ENCODE measurements at places on chromosomes 11 and 22.

DNA sequence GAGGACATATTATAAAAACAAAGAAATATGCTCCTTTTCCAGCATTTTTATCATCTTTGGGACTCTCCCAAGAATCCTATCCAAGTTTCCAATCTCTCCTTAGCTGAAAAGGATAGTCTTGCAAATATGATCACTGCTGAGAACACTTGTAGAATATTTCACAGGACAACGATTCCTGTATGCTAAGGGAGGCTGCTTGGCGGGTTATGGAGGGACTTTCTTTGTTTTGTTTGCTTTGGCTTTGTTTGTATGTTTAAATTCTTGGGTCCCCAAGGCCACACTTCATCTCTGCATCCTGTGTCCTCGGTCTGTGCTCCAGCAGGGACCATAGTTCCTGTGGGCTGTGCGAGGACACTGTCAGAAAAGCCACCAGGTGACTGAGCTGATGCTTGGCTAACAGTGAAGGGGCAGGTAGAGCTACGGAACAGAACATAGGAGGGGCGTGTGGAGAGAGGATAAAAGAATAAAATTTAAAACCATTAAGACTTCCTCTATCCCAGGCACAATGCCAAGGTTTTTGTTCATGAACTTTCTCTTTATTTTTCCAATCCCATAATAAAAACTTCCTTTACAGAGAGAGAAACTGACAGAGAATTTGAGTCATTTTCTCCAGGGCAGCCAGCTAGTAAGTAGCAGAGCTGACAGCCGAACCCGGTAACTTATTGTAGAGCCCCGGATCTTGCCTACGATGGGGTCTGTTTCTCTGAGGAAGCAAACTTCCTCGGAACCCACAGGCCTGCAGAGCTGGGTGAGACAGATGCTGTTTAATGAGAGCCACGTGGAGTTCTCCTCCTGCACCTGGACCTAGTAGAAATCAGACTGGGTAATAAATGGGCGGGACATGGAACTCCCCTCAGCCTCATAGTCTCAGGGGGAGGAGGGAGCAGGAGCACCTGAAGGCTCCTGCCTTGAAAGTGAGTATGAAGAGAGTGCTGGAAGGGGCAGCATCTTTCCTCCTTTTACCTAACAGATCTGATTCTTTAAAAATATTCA, at the start of gene IZUMO1R:
Gene IZUMO1R (plus strand): TSS at position 615 of the 993 bp plus-strand sequence. CDS start 1,057 bp downstream, outside the sequence.
- no peak for DNase-seq

DNA sequence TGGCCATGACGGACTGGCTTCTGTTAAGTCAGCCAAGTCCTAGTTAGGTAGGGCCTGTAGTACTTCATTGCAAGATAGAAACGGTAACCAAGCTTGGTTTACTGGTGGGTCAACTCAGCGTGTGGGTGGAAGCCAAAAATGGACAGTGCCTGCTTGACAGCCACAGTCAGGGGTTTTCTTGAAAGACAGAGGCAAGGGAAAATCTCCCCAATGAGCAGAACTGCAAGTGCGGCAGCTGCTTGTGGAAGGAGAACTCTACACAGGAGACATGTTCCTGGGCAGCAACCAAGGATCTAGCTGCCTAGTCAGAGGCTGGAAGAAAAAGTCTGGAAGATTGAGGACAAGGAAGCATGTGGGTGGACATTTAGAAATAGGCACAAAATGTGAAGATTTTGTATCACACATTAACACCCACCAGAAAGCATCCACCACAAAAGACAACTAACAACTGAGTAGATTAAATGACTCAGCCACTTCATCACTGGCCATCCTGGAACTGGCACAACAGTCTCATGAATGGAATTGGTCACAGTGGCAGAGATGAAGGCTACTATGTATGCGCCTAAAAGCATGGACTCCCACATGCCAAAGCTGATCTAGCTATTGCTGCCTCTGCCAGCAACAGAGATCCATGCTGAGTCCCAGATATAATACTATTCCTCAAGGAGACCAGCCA, 40.9 kb upstream of the SCUBE2 start:
- no peak for DNase-seq

DNA sequence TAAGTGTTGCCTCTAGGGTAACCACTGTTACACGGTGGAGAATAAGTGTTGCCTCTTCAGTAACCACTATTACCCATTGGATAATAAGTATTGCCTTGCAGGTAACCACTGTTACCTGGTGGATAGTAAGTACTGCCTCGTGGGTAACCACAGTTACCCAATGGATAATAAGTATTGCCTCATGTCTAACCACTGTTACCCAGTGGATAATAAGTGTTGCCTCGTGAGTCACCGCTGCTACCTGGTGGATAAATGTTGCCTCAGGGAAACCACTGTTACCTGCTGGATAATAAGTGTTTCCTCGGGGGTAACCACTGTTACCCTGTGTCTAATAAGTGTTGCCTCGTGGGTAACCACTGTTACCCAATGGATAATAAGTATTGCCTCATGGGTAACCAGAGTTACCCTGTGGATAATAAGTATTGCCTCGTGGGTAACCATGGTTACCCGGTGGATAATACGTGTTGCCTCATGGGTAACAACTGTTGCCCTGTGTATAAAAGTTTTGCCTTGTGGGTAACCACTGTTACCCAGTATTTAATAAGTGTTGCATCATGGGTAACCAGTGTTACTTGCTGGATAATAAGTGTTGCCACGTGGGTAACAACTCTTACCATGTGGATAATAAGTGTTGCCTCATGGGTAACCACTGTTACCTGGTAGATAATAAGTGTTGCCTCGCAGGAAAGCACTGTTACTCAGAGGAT, 12.3 kb upstream of the NXPE4 start:
- no peak for DNase-seq

GRCh38 chr11:62030071-62030684, 62.7 kb upstream of the FTH1 start:
- DNase-seq: no peak

- DNase-seq: no peak
These were observed 478.8 kb upstream of the RAG2 start for GRCh38 chr11:37076866-37077265.

- no peak for DNase-seq
These were observed 8.3 kb downstream of the SRSF8 start for GRCh38 chr11:95074792-95075563.

DNA sequence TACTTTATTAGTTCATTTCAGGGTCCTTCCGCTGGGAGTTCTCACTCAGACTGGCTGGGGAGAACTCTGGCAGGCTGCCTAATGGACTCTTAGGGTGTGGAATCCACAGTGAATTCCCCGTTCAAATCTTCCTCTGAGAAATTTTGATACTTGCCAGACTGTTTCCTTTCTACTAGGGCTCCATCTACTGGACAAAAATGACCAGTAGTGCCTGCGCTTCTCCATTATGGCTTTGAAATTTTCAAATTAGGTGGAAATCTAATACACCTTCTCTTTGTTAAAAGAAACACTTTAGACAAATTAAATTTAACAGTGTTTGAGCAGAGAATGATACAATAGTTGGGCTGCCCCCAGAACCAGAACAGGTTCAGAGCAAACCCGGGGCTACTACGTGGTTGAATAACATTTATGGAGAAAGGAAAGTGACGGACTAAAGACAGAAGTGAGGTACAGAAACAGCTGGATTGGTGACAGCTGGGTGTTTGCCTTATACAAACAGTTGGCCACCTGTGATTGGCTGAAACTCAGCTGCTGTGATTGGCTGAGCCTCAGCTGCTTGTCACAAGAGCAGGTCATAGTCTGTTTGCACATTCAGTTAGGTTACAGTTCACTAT, 52.9 kb upstream of the FDX1 start:
- DNase-seq: peak; percentile 54

DNA sequence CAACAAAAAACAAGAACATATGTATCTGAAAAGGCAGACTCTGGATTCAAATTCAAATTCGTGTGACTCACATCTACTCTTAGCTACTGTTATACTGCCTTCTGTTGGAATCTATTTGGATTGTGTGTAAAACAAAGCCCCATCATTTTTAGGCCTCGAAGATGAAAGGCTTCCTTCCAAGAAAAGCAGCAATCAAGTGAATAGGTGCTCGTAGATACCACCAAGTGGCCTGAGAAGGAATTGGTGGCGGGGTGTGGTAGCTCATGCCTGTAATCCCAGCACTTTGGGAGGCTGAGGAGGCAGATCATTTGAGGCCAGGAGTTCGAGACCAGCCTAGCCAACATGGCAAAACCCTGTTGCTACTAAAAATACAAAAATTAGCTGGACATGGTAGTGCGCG, 4.2 kb downstream of the GRAMD1B start:
- DNase-seq: peak; percentile 35

- DNase-seq: no peak
These were observed 1506.8 kb downstream of the BRD1 start for GRCh38 chr22:48320683-48321451.

GRCh38 chr11:34886609-34887008, 29.6 kb downstream of the APIP start:
- no peak for DNase-seq

DNA sequence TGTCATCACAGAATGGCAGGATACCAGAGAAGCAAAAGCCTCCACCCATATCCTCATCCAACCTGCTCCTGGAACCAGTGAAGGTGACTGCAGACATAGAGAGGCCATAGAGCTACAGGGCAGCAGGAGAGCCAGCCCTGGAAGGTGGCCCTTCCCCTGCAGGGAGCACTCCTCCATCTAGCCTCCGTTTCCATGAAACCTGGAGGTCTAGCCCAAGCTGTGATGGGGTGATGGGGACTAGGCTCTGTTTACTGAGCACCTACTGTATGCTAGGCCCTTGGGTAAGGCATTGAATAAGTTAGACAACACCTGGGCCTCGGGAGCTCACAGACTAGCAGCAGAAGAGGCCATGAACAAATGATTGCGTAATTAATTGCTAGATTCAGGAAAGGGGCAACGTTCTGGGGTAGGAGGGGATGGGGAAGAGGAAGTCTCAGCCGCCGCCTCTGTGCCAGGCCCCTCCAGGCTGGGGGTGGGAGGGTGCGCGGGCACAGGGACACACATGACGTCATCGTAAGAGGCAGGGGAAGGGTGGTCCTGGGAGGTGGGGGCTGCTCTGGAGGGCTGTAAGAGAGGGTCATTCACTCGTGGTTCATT, 784 bp upstream of the SYNGR1 start:
- DNase-seq: no peak

DNA sequence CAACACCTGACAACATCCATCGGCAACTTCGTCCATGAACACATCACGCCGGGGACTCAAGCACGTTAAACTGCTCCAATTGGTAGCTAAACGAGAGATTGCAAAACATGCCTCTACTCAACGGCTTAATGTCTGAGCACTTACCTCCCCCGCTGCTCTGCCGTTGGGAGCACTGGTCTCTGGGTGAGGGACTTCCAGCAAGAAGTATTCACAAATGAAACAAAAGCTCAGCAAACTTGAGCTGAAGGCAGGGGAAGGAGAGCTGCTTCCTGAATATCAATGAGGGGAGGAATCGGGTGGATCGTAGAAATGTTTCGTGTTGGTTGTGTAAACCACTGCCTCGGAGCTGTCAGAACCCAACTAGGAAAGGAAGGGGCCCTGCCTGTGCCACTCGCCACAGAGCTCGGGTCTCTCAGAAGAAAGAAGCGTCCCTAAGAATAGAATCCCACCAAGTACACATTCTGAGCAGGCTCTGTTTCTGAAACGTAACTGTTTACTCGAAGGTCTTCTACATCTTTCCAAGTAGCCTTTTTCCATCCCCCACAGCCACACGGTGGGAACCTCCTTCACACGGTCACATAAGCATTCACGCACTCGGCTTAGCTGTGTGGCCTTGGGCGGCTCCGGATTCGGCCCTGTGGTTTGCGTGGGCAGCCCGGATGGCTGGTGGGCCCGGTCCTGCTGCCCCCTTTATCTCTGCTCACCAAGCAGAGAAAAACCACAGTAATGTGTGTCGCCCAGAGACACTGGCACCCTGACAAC, at the start of gene MLC1:
Gene MLC1 (minus strand): TSS at position 216 of the 762 bp plus-strand sequence. CDS start 524 bp downstream, outside the sequence.
- DNase-seq: peak; percentile 6

DNA sequence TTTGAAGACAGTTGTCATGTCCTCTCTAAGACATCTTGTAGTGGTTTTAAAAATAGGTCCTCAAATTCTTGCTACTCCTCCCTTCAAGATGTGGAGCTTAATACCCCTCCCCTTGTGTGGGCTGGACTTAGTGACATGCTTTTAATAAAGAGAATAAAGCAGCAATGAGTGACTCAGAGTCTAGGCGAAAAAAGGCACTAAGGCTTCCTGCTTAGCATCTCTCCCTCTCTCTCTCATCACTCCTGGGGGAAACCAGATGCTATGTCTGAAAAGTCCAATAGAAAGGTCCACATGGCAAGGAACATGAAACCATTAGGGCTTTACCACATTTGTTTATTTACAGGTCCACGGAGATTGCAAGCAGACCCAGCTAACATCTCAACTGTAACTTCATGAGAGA, 11.7 kb downstream of the SERGEF start:
- no peak for DNase-seq
